ENCODE measurements at places on chromosomes 2 and 18.

DNA sequence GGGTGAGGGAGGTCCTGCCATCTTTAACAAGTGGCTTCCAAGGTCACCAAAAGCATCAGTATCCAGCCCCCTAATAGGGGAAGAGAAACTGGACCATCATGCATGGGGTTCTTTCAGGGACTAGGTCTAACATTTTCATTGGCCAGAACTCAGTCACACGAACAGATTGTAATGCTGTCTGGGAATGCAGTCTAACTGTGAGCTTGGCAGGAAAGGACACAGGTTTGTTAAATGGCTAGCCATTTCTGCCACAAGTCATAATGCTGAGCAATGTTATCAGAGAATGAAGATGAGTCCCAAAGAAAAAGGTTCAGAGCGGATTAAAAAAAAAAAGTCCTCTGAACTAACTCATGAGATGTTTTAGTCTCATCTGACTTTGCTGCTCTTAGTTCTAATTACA, 70.9 kb upstream of the TNP1 start:
- DNase-seq = no peak

DNA sequence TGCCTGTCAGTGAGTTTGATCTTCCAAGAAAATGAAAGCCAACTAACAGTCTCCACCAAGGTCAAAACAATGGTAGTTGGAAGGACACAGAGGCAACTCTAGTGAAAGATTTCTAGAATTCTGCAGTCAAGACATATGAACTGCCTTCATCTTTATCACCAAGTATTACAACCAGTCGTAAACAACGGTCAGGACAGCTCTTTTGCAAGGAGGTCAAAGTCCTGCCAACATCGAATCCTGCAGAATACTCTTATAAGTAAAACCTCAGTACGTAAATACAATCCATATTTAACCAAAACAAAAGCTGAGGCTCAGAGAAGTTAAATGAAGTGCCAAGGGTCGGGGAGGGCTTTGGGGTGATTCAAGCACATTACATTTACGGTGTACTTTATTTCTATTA, 3.1 kb downstream of the FEZ2 start:
- no peak for DNase-seq

DNA sequence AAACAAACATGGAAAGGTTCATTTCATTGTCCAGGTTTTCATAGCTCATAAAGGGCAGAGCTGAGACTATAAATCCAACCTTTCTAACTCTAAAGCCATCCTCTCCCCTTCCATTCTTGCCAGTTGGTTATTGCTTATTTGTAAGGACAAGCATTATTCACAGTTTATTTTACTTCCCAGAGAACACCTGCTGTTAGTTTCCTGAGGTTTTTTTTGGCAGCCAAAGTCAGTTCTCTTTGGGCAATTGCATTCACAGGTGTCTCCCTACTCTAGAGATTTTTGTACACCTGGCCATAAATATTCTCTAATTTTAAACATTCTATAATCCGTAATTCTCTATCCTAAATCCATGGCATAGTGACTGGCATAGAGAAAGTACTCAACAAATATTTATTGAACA, 87.3 kb upstream of the SPHKAP start:
- DNase-seq = no peak

DNA sequence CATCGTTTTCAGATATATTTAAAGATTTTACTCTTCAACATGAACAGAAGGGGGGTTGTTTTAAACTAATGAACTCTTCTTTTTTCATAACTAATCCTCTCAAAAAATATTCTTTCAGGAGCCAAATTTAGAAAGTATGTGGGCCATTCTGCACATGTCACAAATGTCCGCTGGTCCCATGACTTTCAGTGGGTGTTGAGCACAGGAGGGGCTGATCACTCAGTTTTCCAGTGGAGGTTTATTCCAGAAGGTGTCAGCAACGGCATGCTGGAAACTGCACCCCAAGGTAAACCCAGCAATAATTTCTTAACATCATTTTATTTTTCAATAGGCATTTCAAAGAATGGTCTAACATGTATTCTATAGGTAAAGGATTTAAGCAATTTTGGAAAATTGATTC, 136.0 kb downstream of the EML6 start:
- no peak for DNase-seq

DNA sequence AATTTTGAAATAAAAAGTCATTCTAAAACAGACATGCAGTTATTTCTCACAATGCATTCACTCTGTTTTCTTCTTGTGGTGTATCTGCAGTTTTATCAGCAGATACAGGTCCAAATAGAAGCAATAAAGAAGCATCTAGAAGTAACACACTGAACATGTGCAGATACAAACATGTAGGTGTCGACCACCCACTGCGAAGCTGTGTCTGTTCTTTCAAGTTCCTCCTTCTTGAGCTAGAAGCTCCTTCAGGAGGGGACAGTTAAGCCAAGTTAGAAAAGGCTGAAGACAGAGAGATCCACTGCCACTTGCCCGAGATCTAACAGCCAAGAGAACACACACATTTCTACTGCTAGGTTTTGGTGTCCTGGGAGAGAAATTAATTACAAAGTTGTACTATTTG, 30.1 kb downstream of the WDFY1 start:
- no peak for DNase-seq

- DNase-seq = no peak
Observed at GRCh38 chr2:36740061-36740460, 43.6 kb downstream of the VIT start.

DNA sequence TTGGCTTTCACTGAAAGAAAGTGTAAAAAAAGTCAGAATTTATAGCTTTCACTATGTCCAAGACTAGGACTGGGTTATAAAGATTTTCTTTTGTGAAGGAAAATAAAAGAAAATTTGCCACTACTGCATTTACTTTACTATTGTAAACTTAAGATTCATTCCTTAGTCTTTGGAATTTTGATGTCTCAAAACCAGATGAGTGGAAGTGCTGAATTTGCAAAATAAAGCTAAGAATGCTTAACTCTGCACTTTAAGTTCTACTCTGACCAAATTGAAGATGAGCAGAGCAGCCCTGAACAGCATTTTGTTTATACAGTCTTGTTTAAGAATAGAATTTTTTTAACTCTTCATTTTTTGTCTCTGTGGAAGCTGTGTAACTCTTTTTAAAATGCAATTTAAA, 102.4 kb downstream of the ICA1L start:
- DNase-seq = no peak

GRCh38 chr2:160720098-160720497, 226.5 kb upstream of the RBMS1 start:
- DNase-seq = no peak

DNA sequence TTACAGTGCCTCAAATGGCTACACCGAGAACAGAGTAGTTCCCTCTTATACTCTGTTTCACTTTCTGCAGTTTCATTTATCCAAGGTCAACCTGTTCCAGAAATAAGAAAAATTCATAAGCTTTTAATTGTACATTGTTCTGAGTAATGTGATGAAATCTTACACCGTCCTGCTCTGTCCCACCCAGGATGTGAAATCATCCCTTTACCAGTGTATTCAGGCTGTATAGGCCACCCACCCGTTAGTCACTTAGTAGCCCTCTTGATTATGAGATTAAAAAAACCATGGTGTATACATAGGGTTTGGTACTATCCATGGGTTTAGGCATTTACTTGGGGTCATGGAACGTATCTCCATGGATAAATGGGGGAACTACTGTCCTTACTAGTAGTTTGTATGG, 29.8 kb downstream of the STARD6 start:
- DNase-seq = no peak

- DNase-seq = no peak
Observed at GRCh38 chr2:121199281-121200010, 85.6 kb downstream of the TFCP2L1 start.

All from stimulated activated CD8-positive, alpha-beta memory T cell treated with anti-CD3 and anti-CD28 coated beads, Interleukin-4, amount 100 ng/mL, for 1 hour (primary cell).